ENCODE measurements at places on chromosomes 2 and 18. TPM values are rescaled to one million over a fixed set of nuclear protein-coding genes. Genes with fewer than 3 reads are reported as not detected.

DNA sequence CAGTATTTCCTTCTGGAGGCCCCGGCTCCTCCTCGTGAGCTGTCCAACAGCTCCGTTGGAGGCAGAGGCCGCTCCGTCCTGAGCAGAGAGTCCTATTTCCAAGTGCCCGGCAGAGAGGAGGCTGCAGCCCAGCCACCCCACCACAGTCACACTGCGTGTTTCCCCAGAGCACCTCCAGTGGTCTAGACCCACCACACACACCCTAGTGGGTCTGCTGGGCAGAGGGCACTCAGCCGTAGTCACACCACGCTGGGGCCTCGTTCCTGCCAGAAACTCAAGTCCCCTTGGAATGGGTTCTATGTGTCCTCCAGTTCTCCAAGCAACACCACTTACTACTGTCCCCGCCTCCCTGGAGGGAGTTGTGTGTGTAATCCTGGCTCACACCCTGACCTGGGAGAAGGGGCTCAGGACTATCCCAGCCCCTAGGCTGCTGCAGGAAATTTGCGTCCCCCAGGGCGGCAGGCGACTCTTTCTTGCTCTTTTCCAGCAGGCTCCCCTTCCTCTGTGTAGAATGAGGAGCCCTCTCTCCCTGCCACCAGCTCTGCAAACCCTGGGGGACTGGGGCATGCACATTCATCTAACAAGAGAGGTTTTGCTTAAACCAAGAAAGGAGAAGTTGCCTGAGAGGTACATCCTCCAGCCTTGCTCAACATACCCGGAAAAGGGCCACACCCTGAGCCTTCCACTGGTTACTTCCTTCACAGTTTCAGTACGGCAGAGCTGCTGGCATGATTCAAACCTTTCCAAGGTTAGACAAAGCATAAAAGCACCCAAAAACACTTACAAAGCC is 114.1 kb downstream of the NDUFA10 start:
- DNase-seq = no peak

- no peak for DNase-seq
These were observed 89.1 kb upstream of the RTN4 start for GRCh38 chr2:55139305-55139704.

GRCh38 chr2:108236676-108237335 is 3.0 kb upstream of the SULT1C3 start:
- DNase-seq = no peak

DNA sequence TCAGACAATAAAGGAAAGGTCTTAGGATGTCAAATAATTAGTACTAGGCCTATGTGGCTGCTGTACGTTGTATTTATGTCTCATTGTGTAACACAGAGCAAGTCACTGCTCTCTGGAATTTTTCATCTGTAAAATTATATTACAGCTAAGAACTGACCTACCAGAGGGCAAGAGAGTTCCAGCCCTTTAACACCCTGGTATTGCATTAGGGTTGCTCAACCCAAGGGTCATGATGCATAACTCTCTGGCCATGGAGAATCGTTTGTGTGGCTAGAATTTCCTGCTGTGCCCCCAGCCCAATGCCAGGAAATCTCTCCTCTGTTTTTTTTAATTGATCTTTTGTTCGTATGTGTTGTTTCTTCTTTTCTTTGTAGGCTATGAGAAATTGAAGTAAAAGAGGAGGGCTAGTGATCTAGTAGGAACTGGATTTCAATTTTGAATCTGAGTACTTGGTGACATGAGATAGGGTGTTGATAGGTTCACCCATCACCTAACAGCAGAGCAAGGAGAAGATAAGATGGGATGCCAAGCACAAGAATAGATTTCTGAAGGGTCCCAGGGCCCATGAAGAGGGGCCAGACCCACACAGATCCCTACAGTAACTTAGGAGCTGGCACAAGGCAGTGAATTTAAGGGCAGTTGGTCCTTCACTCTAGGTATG is 571.2 kb upstream of the TNP1 start:
- no peak for DNase-seq

ALKAL2 gene
- polyA plus RNA-seq = 6.1 TPM

DNA sequence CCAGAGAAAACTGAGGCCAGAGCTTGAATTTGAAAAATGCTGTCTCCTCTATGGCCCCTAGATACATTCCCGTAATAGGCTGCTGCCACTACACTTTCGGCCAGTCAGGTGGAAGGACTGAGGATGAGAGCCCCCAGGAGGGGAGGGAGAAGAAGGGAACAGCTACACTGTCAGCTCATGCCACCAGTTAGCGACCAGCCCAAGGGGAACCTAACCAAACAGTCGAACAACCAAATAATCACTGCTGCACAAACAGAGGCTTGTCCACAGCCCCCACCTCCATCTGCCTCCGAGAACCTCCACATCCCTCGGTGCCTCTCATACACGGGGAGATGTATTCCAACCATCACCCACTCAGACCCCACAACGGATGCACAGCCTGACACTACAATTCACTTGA is 7.3 kb downstream of the ZNF516 start:
- no peak for DNase-seq

REG3A gene
- not detected for polyA plus RNA-seq

- no peak for DNase-seq
These were observed 10.3 kb downstream of the NCK2 start for GRCh38 chr2:105754994-105755393.

DNA sequence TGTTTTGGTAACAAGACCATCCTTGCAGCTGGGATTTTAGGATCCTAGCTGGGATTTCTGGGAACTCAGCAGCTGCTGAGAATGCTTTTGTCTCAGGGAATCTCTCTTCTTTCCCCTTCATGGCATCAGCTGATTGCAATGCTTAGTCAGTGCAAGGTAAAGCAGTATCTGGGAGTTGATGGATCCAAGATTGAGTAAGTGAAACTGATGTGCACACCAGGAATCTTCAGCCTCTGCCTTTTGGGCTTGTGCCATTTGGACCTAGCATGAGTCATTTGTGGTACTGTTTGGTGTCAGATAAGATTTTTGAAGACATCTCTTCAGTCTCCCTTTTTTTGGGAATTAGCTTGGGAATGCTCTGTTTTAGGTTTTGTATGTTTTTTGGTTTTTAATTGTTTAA is 363.3 kb upstream of the TFPI start:
- no peak for DNase-seq

- DNase-seq = no peak
These were observed 85.4 kb downstream of the MAIP1 start for GRCh38 chr2:200040831-200041230.

DNA sequence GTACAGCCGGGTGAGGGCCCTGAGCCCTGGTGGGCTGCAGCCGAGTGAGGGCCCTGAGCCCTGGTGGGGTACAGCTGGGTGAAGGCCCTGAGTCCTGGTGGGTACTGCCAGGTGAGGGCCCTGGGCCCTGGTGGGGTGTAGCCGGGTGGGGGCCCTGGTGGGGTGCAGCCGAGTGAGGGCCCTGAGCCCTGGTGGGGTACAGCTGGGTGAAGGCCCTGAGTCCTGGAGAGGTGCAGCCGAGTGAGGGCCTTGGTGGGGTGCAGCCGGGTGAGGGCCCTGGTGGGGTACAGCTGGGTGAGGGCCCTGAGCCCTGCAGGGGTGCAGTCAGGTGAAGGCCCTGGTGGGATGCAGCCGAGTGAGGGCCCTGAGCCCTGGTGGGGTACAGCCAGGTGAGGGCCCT is 37.5 kb downstream of the CTDP1 start:
- DNase-seq = no peak

- no peak for DNase-seq
These were observed 114.8 kb downstream of the NEB start for GRCh38 chr2:151619337-151619989.

DNA sequence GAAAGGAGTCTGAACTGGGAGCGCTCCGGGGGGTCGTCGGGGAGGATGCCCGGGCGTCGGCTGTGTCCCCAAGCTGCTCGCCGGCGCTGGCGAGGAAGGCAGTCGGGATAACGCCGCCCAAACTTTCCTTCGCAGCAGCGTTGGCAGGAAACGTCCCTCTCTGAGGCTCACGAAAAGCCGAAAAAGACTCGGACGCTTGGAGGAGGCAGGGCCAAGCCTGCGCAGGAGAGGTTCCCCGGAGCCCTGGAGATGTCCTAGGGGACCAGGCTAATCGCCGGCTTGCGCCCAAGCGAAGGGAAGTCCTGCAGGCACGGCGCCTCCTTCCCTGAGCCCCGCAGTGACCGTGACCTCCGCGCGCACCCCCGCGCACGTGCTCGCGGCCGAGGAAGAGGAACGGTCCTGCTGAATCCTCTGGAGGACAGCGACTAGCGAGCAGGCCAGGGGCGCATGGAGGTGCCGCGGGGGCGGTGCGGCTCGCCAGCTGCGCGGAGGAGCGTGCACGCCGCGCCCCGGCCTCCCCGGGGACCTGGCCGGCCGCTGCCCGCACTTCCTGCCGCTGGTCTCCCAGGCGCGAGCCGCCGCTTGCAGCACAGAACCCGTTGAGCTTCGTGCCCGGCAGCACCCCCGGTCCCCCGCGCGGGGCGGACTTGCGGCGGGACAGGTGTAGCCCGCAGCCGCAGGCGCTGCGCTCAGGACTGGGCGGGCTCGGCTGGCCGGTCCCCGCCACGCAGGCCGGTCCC is at the start of gene SH3RF3:
Gene SH3RF3 (plus strand): TSS at position 590 of the 740 bp plus-strand sequence.
- DNase-seq = no peak

DNA sequence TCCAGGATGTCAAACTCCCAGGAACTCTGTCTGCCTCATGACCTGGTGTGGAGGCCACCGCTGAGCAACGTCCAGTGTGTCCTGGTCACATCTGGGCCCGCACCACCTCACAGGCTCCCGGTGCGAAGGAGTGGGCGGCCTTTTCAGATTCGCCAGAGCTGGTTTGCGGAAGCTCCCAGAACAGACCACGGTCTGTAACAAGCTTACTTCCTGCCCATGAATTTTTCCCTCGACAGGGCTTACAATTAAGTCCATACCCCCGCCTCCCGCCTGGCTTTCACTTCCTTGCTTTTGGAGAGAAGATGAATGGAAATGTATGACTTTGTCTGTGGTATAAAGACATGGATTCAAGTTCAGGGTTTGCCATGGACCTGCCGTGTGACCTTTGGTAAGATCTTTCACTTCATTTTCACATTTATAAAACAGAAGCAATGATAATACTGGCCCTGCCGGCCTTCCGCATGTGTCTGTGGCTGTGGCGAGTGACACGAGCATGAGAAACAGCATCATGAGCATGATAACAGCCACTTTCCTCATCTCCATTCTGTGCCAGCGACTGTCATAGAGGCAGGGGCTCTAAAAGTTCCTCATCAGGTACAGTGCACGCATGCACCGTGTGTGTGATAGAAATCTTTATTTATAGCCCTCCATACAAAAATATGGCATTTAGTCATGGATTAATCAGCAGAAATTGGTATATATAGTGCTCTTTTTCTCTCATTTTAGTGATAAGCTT is 31.0 kb upstream of the KCNF1 start:
- no peak for DNase-seq

GRCh38 chr2:139622691-139623090 is 842.5 kb upstream of the NXPH2 start:
- no peak for DNase-seq

DNA sequence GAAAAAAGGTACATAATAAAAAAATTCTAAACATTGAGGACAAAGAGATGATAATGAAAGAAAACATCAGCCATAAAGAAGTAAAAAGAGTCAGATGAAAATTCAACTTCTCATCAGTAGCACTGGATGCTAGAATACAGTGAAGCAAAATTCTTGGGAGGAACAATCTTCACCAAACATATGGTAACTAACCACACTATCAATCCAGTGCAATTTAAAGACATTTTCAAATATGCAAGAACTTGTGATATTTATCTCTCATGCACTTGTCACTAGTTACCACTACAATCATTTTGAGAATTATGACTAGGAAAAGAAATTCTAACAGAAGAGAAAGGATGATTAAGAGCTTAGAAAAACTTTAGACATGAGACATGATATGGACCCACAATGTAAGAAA is 127.4 kb downstream of the RTTN start:
- no peak for DNase-seq

MCFD2 gene
- 92.2 TPM for polyA plus RNA-seq

FSIP2 gene
- polyA plus RNA-seq = 3.7 TPM

PPP1R1C gene
- 1.3 TPM for polyA plus RNA-seq

DNA sequence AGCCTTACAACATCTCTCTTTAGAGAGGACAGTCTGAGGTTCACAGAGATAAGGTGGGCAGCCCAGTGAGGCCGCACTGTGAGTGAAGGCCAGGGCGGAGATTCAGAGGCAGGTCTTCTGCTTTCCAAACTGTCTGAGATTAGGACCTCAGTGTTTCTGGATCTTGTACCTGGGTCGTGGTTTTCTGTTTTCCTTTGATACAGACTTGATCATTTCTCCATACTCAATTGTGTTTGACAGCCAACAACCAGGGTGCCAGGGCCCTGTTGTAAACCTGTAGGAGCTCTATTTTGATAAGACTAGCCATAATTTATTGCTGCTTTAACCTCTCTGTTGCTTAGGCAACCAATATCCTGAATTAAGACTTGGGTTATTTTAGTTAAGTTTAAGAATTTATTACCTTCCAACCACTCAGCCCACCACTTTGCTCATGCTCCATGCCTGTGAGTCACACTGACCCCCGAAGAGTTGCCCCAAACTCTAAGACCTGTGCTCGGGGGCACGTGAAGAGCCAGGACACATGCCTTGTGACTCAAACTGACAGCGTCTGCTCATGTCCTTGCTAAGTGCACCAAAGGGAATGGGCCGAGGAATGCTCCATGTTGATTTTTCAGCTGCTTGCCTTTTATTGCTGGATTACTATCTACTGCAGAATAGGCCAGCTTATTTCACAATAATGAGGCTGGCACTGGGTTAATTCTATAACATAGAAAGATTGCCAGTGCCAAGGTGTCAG is 248.6 kb downstream of the BCL2 start:
- DNase-seq = no peak

DNA sequence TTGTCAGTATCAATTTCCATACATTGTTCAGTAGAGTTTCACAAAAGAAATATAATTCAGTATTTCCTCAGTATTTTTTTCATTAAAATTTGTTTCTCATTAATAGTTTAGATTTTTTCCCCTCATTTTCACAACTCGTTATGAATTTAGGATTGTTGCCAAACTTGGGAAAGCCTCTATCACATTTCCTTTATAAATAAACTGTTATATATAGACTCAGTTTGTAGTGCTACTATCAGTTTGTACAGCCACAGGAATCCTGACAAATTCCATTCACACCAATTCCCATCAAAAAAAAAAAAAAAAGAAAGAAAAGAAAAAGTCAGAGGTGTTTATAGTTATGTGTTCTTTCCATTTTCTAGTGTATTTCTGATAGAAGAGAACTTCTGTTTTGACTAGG is 123.3 kb upstream of the DCC start:
- DNase-seq = no peak

AMER3 gene
- polyA plus RNA-seq = 0.03 TPM

LYG2 gene
- polyA plus RNA-seq = 0.71 TPM

DNA sequence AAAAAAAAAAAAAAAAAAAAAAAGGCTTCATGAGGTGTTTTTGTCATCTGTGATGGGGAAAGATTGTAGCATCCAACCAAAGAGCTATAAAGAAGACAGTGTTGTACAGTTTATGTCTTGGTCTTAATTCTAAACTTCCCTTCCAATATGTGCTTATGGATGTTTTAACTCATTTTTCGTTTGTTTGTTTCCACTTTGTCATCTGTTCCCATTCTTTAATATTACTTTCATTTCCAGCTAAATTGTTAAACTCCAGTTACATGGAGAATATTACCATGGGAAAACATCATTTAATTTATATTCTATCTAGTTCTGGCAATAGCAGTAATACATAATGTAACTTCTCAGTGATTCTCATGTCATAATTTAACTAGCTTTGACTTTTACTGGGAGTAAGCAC is 344.1 kb upstream of the NRP2 start:
- no peak for DNase-seq

GRCh38 chr2:169254774-169255173 is 107.6 kb downstream of the LRP2 start:
- DNase-seq = peak; percentile 3

DNMT3A gene
- polyA plus RNA-seq = 65.8 TPM

SIX3 gene
- not detected for polyA plus RNA-seq

FABP1 gene
- 21.1 TPM for polyA plus RNA-seq

IKZF2 gene
- polyA plus RNA-seq = 7.9 TPM

UGT1A10 gene
- polyA plus RNA-seq = not detected
